Effector CD4-positive, alpha-beta T cell (primary cell): ENCODE measurements at places on chromosomes 16 and 17.

GRCh38 chr17:41537990-41538389 is 9.9 kb upstream of the KRT19 start:
- DNase-seq: no peak

DNA sequence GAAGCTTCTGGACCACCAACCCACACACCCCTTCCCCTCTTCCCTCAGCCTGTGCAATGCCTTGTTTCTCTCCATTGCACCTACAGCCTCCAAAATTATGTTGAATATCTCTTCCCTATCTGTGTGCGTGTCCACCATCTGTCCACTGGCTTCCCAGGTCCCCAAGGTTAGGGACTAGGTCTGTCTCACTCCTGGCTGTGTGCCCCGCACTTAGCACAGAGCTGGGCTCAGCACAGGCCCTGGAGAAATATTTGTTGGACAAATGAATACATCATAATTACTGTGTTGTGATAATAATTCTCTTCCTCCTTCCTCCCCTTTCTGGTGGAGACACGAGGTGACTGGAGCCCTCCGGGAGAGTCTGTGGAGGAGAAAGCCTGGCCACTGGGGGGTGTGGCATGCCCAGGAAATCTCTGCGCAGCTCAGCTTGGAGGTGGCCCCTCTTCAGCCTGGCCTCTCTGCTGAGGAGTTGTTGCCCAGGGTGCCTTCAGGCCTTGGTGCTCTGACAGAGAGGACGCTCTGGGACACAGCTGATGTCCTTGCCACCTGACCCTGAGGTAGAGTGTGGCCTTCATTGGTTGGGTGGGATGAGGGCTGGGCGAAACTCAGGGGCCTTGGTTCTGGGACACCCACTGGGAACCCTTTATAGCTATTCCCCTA is 3.3 kb upstream of the BRD7 start:
- no peak for DNase-seq

DNA sequence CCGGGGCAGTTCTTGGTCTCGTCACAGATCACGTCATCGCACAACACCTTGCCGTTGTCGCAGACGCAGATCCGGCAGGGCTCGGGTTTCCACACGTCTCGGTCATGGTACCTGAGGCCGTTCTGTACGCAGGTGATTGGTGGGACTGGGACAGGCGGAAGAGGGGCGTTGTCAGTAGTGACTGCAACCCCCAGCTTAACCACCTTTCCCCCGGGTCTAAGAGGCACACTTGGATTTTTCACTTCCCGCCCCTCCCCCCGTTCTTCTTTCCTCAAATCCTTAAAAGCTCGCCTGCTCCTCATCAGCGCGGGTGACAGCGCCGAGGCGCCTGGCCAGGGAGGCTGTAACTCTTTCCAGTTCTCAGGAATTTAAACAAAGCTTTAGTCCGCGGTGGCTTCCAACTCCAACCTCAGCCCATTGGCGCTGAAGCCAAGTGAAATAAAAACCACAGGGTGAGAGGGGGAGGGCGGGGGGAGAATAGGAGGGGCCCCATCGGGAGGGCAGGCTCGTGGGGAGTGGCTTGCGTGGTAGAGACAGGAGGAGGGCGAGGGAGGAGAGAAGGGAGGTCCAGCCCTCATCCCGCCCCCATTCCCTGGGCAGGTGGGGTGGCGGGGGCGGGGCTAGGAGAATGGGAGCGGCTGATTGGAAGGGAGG is 1.5 kb downstream of the COL1A1 start:
- DNase-seq: peak; percentile 76

GRCh38 chr17:73767696-73768095 is 123.5 kb upstream of the SDK2 start:
- DNase-seq: no peak

DNA sequence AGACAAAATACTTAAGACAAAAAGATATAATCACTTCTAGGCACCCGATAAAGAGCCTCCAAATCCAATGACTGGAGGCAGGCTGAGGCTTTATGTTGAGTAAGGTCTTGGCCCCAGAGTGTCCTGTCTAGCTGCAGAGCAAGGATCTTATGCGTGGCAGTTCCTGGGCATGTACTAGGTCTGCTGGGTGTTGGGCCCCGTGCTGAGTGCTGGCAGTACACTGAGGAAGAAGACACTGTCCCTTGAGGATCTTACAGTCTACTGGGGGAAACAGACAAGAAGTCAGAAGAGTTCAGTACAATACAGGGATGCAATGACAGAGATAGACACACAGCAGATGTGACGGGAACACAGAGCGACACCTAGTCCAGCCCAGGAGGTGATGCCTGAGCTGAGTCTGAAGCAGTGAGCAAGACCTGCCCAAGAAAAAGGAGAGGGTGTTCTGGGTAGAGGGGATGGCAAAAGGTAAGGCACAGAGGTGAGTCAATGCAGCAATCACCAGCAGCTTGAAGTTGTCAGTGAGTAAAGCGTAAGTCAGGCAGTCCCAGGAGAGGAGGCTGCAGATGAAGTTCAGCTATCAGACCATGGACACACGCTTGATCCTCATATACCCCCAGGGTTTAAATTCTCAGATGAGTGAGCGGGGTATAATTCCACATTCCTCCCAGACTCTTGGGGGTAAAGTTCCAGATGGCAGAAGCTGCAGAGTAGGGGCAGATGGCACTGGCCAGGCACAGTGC is 18.1 kb downstream of the MAP3K14 start:
- no peak for DNase-seq

DNA sequence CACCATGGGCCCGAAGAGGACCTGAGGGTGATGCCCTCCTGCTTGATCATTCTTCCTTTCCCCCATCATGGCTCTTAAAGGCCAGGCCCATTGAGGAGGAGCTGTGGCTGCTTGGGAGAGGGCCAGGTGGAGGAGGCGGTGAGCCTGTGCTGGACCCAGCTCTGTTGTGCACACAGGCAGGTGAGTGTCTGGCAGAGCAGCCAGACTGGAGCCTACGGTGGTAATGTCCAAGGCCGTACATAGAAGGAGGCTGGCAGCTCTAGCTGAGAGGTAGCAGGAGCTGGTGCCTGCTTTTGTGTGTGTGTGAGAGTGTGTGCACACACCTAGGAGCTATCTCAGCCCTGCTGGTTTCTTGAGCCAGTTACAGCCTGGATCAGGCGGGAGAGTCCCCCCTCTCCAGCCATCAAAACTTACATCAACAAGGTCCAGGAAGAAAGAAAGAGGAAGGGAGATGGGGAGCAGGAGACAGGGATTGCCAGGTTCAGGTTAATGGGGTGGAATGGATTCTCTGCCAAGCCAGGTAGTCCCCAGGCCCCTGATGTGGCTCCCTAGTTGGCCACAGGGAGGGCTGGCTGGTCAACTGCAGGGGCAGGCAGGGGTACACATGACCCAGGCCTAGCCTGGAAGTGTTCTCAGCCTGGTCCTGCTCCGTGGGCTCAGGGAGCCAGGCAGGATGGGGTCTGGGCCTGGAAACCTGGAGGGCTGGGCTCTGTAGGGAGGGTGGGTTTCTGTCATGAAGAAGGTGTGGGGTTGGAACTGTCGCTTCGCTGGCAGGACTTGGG is 107.1 kb downstream of the RAP1GAP2 start:
- no peak for DNase-seq

- DNase-seq: no peak
Observed at GRCh38 chr17:61324950-61325349, 74.7 kb upstream of the TBX2 start.

- DNase-seq: no peak
Observed at GRCh38 chr16:50402298-50402895, 33.6 kb upstream of the BRD7 start.

GRCh38 chr17:36092230-36092629 is 2.3 kb upstream of the CCL3 start:
- DNase-seq: no peak

- no peak for DNase-seq
Observed at GRCh38 chr17:66248285-66248684, 19.1 kb upstream of the APOH start.

DNA sequence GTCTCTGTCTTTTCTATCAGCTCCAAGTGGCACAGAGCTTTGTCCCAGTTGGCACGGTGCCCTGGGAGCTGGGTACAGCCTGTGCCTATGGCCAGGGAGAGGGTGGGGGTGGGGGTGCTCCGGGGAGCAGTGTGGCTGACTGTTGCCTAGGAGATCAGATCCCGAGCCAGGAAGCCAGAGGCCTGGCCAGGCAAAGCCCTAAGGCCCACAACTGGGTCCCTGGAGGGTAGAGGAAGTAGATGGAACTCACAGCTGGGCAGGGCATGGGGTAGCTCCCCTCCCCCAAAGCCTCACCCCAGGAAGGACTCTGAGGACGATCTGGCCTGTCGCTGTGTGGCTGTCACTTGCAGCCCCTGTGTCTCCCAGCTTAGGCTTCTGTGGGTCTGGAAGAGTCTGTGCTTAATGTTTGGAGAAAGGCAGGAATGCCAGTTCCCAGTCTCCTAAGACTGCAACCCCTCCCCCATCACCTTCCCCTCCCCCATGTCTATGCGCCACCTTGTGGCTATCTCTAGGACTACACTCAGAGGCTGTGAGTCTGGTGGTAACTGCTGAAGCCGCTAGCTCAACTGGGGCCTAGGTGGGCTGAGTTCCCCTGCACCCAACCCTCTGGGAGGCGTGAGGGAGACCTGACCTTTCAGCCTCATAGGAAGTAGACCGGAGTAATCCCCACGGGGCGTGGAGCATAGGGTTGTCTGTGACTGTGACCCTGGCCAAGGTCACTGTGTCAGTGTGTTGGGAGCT is 12.6 kb downstream of the THRA start:
- DNase-seq: peak; percentile 61

DNA sequence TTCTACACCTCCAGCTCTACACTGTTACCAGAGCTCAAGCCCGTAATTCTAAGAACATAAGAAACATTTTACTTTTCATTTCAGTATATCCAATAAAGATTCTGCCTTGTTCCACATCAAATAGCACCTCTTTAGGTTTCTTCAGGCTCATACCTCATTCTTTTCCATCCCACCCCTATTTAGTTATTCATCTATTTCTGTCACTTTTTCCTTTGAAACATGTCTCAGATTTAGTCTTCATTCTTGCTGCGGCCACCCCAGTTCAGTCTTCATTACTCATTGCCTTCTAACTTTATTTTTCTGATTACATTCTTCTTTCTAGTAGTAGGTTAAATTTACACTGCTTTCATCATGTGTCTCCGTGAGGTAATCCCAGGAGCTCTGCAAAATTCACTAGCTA is 33.5 kb downstream of the PPM1E start:
- no peak for DNase-seq

DNA sequence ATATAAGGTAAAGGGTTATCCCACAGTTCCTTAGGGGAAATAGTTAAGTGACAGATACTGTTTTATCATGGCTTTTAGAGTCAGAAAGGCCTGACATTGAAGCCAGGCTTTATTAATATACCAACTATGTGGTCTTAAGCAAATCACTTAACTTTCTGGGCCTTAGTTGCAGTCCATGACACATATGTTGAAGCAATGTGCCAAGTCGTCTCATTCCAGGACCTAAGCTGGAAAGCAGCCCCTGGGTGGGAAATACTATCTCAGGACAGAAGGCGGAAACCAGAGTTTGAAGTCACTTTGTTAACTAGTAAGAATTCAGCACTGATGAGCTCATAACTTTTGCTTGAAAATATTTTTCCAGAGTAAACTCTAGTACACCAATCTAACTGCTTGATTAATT is 80.0 kb downstream of the USP32 start:
- no peak for DNase-seq

- no peak for DNase-seq
Observed at GRCh38 chr16:50489182-50489581, 59.0 kb upstream of the NKD1 start.

- DNase-seq: no peak
Observed at GRCh38 chr16:56048425-56049105, 142.7 kb upstream of the GNAO1 start.

DNA sequence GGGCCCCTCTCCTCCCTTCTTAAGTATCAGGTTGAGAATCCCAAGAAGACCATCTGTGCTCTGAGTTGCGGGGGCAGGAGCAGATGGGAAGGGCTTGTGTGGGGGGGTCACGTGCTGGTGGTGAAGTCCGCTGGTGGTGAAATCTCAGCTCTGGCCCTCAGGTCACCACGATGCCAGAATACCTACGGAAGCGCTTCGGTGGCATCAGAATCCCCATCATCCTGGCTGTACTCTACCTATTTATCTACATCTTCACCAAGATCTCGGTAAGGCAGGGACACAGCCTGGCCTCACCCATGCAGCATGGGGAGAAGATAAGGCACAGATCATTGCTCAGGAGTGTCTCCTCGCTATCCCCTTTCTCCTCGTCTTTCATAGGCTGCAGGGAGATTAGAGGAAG is 29.7 kb downstream of the SLC5A11 start:
- DNase-seq: no peak

DNA sequence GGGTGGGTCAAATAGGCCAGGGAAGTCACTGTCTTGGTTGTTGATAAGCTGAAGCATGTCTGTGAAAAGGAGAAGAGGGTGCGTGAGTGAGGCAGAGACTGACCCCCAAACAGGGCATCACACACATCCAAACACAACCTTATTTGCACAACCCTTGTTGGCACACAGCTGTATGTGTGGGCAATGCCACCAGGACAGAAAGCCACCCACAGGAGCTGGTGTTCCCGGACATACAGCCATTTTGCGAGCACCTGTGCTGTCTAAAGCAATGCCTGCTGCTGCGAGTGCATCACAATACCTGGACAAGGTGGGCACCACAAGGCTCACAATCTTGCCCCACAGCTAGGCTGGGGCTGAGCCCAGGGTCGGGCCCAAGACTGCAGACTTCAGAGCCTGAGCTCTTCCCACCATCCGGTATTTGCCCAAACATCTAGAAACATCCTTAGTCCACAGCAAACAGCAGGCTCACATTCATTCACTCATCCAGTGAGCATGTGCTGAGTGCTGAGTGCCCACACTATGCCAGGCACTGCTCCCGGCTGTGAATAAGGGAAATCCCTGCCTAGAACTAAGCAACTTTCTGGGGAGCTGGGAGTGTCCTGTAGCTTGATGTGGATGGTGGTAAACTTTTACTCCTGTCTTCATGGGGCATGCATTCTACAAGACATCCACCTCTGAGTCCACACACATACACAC is 16.2 kb downstream of the SREBF1 start:
- no peak for DNase-seq

DNA sequence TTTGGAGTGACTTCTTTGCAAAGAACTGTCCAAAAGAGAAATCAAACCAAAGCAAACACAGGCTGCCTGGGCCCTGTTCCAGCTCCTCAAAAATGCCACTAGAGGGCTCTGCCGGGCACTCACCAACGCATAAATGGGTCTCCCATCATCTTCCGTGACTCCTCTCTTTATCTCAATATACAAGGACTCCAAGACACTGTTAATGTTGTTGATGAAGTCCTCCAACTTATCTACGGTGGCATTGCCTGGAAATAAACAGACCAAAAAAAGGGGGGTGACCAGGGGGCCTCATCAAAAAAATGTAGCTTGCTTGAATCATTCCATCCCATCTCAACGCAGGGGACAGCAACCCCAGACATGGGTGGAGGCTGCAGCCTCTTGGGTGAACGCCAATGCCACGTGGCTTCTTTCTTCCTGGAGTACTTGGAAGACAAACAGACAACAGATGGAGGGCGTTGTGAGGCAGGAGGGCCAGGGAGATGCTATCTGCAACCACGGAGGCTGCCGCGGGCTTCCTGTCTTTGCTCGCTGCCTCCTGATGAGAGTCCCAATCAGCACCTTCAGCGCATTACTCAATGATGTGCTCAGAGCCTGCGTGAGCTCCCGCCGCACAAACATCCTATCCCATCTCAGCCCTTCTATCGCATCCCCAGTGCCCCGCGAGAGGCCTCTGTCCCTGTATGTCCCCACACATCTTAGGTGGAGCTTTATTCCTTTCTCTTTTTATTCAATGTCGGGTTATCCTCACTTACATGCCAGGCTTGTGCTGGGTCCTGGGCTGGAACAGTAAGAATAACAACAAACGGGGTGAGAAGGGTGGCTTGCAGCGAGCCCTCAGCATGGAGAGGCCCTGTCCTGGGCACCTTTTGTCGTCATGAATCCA is 32.0 kb downstream of the KDM8 start:
- peak; percentile 91 for DNase-seq
